Suppressor macrophage treated with lipopolysaccharide for 1 hour (primary cell): ENCODE measurements at places on chromosomes 13 and 19.

DNA sequence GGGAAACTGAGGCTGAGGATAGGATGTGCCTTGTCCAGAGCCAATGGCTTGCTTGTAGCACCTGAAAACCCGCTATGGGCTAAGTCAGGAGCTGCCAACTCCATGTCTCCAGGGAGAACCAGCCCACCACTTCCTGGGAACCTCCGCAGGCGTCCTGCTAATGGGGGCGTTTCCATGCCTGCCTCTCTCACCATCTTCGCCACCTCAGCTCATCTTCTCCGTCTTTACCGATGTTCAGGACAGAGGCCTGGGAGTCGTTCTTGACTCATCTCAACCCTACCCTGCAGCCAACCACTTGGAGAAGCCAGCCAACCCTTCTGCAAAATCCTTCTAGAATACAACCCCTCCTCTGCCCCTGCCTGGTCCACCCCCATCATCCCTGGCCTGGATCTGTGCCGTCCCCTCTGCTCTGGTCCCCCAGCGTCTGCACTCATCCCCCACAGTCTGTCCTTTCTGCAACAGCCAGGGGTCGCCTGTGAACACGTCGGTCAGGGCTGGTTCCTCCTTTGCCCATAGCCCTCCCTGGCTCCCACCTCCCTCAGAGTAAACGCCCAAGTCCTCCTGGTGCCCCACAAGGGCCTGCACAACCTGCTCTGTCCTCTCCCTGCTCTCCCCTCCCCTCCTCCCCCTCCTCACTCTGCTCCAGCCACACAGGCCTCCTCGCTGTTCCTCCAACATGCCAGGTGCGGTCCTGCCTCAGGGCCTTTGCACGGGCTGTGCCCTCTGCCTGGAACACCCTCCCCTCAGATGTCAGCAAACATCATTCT is 31.0 kb downstream of the PTPRS start:
- no peak for DNase-seq

- no peak for DNase-seq
Observed at GRCh38 chr13:20672772-20673171, 30.7 kb upstream of the IL17D start.

DNA sequence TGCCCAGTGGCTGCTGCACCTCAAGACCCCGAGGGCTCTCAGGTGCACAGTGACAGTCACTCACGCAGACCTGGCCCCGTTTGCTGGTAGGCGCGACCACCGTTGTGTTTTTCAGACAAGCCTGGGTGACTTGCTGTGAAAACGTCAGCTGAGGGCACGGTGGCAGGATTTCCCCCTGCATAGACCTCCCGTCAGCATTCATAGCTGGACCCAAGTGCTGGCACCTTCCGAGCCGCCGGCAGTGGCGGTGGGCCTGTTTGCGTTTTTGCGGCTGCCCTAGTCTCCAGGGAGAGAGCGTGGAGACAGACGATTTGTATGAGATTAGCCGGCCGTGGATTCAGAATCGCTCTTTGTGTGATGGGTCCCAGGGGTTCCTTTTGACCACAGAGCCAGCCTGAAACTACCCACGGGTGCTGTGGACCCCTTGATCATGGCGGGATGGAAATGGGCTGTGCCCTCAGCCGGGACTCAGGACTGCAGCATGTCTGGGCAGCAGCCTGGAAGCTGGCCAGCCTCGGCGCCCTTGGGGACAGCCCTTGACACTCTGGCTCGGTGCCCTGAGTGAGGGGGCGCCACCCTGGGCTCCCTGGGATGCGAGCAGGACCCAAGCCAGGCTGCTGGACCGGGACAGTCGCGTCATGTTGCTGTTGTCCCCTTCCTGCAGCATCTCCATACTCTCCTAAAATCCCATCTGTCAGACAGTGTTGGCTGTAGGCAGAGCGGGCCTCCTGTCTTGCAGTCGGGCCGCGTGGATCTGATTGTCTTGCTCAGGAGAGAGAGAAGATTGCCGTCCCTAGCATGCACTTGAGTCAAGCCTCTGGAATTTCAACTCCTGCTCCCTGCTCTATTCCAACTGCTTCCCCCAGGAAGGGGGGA is 8.6 kb downstream of the KDM4B start:
- DNase-seq: no peak

GRCh38 chr13:22653866-22654265 is 526.9 kb upstream of the SGCG start:
- no peak for DNase-seq

GRCh38 chr13:94620286-94620896 is 18.7 kb downstream of the GPR180 start:
- no peak for DNase-seq

DNA sequence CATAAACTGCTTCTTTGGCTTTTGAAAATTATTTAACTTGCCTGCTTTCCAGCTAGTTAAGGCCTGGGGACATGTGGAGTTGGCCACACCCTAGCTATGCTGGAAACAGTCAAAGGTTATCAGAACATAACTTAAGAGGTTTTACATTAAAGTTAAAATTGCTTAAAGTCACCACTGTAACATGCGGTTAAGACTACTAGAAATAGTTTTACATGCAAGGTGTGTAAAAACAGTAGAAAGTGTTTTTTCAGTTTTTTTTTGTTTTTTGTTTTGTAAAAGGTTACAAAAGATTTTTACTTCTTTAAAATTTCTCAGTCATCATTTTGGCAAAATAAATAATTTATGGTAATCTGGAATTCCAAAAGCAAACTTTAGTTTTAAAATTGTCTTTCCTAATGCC is 763.1 kb downstream of the UQCRFS1 start:
- no peak for DNase-seq

GRCh38 chr19:41531438-41532311 is 44.3 kb upstream of the CEACAM21 start:
- peak; percentile 92 for DNase-seq

DNA sequence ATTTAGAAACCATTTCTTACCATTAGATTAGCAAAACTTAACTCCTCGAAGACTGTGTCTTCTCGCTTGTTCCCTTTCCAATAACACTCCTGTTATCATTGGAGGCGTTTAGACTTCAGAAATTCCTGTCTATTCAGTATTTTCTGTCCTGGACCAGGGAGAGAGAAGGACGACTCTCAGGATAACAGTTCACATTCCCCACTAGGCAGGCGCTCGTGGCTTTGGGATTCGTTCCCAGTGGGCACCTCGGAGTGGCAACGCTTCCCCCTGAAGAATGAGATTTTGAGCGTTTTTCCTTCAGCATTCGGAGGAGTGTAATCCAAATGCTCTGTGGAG is 429 bp upstream of the ZNF225 start:
- no peak for DNase-seq

DNA sequence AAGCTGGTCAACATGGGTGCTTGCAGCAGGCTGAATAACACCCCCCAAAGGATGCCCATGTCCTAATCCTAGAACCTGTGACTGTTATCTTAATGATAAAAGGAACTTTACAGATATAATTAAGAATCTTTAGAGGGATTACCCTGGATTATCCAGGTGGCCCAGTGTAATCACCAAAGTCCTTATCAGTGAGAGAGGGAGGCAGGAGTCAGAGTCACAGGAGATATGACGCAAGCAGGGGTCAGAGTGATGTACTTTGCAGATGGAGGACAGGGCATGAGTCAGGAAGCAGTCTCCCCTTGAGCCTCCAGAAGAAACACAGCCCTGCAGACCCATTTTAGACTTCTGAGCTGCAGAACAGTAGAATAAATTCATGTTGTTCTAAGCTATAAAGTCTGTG is 9.8 kb downstream of the ZNF606 start:
- no peak for DNase-seq

DNA sequence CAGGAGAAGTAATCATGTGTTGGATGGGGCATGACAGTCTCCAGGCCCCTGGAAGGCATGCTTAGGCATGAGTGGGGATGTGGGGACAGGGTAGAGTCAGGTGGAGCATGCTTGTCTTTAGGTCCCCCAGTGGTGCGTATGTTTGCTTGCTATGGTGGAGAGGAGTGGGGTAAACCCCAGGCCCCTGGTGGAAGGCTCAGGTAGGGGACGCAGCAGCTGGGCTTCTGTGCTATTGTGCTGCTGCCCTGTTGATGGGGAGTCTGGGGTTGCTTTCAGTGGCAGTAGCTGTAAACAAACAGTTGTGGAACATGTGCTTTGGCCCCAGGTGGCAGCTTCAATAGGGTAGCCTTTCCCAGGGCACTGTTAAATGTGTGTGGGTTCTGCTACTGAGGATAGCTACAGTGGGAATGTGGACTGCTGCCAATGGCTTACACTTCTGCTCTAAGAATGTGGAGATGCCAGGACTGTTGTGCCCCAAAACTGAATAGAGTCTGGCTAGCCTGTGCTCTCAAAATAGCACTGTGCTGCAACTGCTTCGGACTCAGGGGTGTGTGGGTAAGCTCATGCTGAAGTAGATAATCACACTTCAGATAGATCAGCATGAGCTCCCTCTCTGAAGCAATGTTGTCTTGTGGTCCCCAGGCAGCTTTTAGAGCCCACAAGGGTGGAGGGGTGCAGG is 1257.3 kb downstream of the DIAPH3 start:
- DNase-seq: no peak

DNA sequence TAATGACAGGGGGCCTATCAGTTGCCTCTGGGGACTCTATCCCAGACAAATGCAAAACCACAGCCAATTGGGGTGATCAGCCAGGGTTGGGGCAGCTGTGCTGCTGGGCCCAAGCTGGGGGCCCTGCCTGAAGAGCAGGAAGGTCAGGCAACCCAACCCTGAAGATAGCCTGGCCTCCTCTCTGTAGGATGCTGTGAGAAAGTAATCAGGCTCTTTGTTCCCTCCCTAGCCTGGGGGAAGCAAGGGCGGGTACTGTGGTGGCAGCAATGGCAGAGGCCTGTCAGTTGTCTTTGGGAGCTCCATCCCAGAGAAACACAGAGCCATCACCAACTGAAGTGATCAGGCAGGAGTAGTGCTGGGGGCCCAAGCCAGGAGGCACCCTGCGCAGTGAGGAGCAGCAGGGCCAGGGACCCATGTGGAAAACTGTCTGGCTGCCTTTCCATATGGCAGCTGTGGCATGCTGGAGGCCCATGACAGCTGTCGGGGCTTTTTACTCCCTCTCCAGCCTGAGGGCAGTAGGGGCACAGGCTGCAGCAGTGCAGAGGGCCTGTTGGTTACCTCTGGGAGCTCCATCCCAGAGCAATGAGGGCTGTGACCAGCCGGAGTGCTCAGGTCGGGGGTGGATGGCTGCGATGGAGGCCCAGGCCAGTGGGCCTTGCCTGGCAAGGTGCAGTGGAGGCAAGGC is 73.6 kb upstream of the ATP12A start:
- DNase-seq: no peak

GRCh38 chr19:47152632-47153031 is 22.0 kb downstream of the SAE1 start:
- DNase-seq: no peak

GRCh38 chr13:28744091-28744536 is 25.3 kb upstream of the SLC46A3 start:
- peak; percentile 95 for DNase-seq

- no peak for DNase-seq
Observed at GRCh38 chr13:109979228-109979627, 192.8 kb upstream of the IRS2 start.

GRCh38 chr19:58361900-58362271 is 665 bp downstream of the ZNF497 start:
- peak; percentile 33 for DNase-seq

GRCh38 chr19:16233081-16233776 is 35.5 kb downstream of the AP1M1 start:
- no peak for DNase-seq

DNA sequence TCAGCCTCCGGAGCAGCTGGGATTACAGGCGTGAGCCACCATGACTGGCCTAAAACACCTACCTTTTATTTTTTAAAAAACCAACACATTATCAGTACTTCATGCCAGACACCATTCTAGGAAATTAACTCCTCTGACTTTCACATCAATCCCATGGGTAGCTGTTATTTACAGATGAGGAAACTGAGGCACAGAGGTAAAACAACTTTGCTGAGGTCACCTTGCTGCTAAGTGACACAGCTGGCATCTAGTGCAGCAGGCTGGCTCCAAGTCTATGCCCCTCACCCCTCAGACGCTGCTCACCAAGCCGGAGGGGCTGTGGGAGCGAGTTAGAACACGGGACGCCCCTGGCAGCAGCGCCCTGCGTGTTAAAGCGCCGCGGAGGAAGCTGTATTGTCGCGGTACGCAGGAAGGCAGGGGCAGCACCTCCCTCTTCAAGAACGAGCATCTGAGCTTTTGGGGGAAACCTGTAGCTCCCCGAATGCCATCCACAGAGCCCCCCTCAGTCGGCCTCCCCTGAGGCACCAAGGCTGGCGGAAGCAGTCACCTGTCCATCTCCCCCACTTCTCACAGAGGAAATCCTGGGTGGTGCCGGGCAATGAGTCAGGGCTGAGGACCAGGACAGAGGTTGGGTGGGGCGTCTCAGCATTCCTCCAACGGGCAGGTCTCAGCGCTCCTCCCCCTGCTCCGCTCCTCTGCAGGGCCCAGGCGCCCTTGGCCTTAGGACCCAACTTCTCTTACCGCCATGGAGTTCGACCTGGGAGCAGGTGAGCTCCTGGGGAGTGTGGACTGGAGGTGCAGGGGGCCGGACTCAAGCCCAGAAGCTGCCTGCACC is at the start of gene C19orf33:
Gene C19orf33 (plus strand): TSS at position 735 of the 835 bp plus-strand sequence. CDS start 11 bp downstream, at position 746.
- DNase-seq: no peak

- no peak for DNase-seq
Observed at GRCh38 chr19:7848779-7849457, 18.9 kb downstream of the EVI5L start.

DNA sequence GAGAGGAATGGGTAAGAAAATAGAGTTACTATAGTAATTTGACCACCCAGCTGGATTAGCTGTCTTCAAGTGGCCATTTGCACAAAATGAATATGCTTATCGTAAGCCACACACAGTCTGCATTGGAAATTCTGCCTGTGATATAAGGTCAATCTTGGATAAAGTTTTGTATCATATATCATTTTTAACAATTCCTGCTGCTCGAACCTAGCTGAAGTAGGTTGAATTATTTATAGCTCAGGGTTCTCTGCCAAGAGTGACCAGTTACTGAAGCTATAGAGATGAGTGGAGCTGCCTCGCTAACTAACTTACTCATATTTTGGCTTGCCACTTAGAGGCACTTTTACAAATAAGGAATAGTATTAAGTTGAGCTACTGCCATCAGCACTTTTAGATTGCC is 220.9 kb downstream of the RGCC start:
- DNase-seq: no peak

DNA sequence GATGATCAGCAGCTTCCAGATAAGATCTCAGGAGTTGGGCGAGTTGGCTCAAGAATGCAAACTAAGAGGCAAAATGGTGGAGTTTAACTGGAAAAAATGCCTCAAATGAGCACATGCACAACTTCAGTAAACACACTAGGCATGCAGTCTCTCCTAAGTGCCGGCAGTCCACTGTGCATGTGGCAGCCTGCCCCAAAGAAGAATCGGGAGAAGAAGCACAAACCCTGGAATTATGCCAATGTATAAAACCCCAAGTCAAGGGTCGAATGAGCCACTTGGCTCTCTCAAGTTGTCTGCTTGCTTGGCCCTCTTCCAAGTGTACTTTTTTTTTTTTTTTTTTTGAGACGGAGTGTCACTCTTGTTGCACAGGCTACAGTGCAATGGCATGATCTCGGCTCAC is 53.3 kb upstream of the SLITRK1 start:
- DNase-seq: no peak

GRCh38 chr13:85575110-85575509 is 224.1 kb downstream of the SLITRK6 start:
- DNase-seq: no peak

DNA sequence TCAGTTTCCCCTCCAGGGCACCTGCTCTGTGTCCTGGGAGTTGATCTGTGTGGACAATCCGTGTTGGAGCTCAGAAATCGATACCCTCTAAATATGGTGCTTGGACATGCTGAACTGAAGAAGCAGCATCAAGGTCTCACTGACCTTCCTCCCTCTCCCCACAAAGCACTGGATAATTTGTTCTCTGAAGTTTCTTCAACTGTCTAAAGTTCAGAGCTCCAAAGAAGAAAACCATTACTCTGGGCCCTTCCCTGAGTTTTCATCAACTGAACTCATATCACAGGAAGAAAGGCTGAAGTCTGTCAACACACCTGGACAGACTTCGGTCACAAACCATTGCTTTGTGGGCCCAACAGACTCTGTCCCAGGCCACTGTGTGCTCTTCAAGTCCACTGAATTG is 132.1 kb downstream of the RGCC start:
- DNase-seq: no peak
